ENCODE measurements at places on chromosomes 7 and 10. TPM values are rescaled to one million over a fixed set of nuclear protein-coding genes. Genes with fewer than 3 reads are reported as not detected.

- H3K27ac ChIP-seq: no peak overlapping the region
- no peaks in the 10 kb centered on the region for H3K27me3 ChIP-seq
- no peak overlapping the region for H3K4me3 ChIP-seq
- no peak for DNase-seq
Observed at GRCh38 chr7:29976266-29976665, 13.3 kb downstream of the SCRN1 start.

DNA sequence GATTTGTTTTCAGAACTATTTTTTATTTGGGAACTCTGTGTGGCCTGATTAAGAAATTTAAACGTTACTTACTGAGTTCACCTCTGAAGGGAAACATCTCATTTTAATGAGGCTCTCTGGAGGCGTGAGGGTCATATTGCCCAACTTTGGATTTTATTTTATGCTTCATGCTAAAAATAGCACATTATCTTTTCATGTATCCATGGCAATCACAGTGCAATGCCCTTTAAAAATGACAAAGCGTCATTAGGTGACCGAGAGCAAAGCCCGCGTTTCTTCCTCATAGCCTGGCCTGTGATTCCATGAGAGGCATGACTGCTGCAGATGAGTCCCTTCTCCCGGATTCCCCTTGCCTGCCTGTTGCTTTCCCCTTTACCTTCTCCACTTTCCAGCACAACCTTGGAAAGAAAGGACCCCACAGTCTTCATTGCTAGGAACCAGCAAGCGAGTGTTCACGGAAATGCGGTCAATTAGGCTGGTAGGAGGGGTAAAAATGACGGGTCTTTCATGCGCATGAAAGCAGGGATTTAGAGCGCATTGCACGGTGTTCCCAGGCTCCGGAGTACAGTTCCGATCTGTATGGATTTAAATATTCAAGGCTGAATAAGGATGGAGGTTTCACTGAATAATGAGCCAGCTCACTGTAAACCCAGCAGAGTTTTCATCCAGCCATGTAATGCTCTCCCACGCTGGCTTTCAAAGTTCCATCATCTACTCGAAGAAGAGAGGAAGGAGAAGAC is 98.2 kb upstream of the PITRM1 start:
- H3K4me1 ChIP-seq: no peaks in the 10 kb centered on the region
- H3K36me3 ChIP-seq: no peaks in the 10 kb centered on the region
- no peak for DNase-seq
- H3K27ac ChIP-seq: no peak overlapping the region

DNA sequence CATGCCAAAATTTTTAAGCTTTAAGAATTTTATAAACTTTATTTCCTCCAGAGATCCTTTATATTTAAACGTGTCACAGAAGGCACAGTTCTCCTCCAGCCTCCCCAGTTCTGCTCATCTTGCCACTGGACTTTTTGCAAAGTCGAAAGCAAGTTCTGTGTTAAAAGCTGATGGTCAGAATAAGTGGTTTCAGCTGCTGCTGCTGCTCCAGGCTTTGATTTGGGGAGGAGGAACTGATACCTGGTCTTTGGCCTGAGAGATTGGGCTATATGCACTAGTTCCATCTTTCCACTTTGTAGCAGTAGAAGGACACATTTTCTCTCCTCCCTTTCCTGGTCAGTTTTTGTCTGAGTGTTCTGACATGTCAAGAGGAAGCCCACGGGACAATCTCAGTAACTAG is 435.9 kb upstream of the PHF14 start:
- H3K27me3 ChIP-seq: no peaks in the 10 kb centered on the region
- DNase-seq: no peak
- no peaks in the 10 kb centered on the region for H3K36me3 ChIP-seq
- no peak overlapping the region for H3K27ac ChIP-seq
- no peaks in the 10 kb centered on the region for H3K4me1 ChIP-seq
- no peak overlapping the region for H3K4me3 ChIP-seq

- H3K36me3 ChIP-seq: no peaks in the 10 kb centered on the region
- H3K27me3 ChIP-seq: no peaks in the 10 kb centered on the region
- H3K27ac ChIP-seq: no peak overlapping the region
- H3K4me3 ChIP-seq: no peak overlapping the region
Observed at GRCh38 chr7:156929789-156930539, 19.5 kb upstream of the NOM1 start.

GRCh38 chr10:130412317-130412716 is 276.1 kb downstream of the GLRX3 start:
- H3K27me3 ChIP-seq: no peaks in the 10 kb centered on the region
- no peak for DNase-seq
- H3K4me3 ChIP-seq: no peak overlapping the region
- H3K27ac ChIP-seq: no peak overlapping the region
- peaks cover 2% of the 10 kb centered on the region for H3K4me1 ChIP-seq
- H3K36me3 ChIP-seq: no peaks in the 10 kb centered on the region

DNA sequence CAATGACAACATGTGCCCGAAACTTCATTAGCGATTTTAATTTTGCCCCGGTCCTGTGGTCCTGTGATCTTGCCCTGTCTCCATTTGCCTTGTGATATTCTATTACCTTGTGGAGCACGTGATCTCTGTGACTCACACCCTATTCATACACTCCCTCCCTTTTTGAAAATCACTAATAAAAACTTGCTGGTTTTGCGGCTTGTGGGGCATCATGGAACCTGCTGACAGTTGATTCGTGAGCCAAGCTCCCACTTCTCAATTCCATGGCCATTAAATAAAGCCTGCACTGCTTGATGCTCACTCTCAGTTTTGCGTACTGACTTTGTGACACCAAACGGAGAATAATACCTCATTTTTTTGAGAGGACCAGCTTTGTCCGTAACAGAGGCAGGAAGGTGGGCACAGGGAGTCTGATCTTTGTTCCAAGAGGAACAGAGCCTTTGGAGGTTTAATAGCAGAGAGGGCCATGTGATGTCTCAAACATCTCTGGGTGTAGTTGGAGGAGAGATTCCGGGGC is 3.8 kb upstream of the ADAMTS14 start:
- H3K4me1 ChIP-seq: no peaks in the 10 kb centered on the region
- H3K27me3 ChIP-seq: peaks cover 32% of the 10 kb centered on the region
- H3K36me3 ChIP-seq: no peaks in the 10 kb centered on the region
- H3K27ac ChIP-seq: no peak overlapping the region
- no peak overlapping the region for H3K4me3 ChIP-seq

GRCh38 chr7:46015107-46015868 is 94.2 kb upstream of the IGFBP3 start:
- no peaks in the 10 kb centered on the region for H3K4me1 ChIP-seq
- no peak overlapping the region for H3K4me3 ChIP-seq
- DNase-seq: peak; percentile 81
- H3K36me3 ChIP-seq: no peaks in the 10 kb centered on the region
- H3K27me3 ChIP-seq: no peaks in the 10 kb centered on the region
- peak overlapping the region; percentile 65 for H3K27ac ChIP-seq

DNA sequence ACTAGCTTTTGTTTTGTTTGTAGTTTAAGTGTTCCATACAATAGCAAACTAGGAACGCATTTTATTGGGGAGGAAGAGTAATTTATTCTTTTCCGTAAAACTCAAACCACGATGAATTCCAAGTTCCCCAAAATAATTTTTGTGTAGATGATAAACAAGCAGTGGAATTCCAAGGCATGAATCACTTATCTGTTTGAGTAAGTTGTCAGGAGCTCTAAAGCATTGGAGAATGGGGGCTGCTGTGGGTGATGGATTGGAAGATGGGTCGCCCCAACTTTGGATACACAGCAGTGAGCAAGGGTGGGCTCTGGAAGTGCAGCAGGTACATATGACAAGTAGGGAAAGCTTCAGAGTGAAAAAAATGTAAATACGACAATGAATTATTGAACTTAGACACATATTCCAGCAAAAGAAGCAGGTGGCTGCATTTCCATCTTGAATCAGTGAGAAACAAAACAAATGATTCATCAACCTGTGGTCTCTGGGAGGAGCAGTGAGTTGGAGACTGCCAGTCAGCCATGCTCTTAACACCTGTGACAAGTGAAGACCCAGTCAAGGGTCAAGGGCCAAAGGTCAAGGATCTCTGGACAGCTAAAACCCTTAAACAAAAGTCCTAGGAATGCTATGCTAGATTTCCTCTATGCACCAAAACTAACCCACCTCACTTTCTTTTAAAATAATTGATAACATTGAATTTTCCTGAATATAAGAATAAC is 34.2 kb upstream of the ADRB1 start:
- H3K4me1 ChIP-seq: no peaks in the 10 kb centered on the region
- H3K27me3 ChIP-seq: no peaks in the 10 kb centered on the region
- H3K27ac ChIP-seq: no peak overlapping the region
- H3K36me3 ChIP-seq: no peaks in the 10 kb centered on the region

DNA sequence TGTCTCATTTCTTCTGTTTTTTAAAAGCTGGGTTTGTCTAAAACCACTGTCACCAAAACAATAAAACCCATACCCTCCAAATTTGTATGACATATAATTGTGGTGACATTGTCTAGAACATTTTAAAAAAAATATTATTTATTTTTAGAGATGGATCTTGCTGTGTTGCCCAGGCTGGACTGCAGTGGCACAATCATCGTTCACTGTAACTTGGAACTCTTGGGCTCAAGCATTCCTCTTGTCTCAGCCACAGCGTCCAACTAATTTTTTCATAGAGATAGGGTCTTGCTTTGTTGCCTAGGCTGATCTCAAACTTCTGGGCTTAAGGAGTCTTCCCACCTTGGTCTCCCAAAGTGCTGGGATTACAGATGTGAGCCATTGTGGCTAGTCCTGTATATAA is 116.5 kb downstream of the CCNY start:
- no peak overlapping the region for H3K4me3 ChIP-seq
- no peaks in the 10 kb centered on the region for H3K36me3 ChIP-seq
- H3K27ac ChIP-seq: no peak overlapping the region
- H3K27me3 ChIP-seq: no peaks in the 10 kb centered on the region
- peaks cover 35% of the 10 kb centered on the region for H3K4me1 ChIP-seq
- DNase-seq: no peak

DNA sequence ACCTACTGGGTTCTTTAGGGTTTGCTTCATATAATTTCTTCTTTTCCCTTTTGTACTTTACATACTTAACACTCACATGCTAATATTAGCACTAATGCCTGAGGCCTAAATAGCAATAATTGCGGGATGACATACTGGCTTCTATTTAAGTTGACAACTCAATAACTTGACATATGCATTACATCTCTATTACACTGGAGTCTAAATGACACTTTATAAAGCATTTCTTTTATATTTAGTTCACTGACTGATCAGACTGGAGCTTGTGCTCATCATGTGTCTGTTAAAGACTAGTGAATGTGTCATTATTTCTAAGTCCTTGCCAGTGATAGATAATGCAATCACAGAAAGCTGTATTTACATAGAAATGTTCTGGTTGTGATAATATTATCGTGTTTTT is 472.1 kb upstream of the SEMA3A start:
- no peak for DNase-seq
- no peak overlapping the region for H3K27ac ChIP-seq
- H3K4me1 ChIP-seq: no peaks in the 10 kb centered on the region
- no peak overlapping the region for H3K4me3 ChIP-seq

GRCh38 chr7:5701085-5701914 is 80.2 kb downstream of the RNF216 start:
- H3K27me3 ChIP-seq: no peaks in the 10 kb centered on the region
- H3K36me3 ChIP-seq: peaks cover 10% of the 10 kb centered on the region
- peaks cover 38% of the 10 kb centered on the region for H3K4me1 ChIP-seq
- DNase-seq: no peak

DNA sequence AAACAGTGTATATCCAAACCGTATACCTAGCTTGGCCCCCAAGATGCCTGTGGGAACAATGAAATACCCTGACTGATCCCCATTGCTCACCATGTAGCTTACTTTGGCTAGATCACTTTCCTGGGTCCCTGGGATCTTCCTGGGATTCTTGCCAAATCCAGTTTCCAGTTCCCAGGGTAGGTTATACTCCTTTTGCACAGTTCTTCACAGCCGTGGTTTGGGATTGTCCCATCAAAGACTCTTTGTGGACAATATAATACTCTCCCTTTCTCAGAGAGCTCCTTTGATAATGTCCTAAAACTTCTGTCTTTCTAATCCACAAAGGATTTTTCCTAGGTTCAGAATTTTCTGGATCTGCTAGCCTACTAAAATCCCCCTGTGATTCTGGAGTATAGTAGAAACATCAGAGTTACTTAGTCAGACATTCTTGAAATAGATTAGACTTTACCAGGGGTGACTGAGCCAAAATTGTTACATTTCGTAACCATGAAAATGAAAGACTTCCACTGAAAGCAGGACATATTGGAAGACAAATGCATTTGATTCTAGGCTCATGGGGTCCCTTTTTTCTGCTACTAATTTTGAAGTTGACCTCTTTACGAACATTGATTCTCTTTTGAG is 388.3 kb upstream of the ETV1 start:
- H3K27me3 ChIP-seq: no peaks in the 10 kb centered on the region
- H3K4me3 ChIP-seq: no peak overlapping the region
- H3K4me1 ChIP-seq: no peaks in the 10 kb centered on the region
- no peaks in the 10 kb centered on the region for H3K36me3 ChIP-seq
- no peak overlapping the region for H3K27ac ChIP-seq

DNA sequence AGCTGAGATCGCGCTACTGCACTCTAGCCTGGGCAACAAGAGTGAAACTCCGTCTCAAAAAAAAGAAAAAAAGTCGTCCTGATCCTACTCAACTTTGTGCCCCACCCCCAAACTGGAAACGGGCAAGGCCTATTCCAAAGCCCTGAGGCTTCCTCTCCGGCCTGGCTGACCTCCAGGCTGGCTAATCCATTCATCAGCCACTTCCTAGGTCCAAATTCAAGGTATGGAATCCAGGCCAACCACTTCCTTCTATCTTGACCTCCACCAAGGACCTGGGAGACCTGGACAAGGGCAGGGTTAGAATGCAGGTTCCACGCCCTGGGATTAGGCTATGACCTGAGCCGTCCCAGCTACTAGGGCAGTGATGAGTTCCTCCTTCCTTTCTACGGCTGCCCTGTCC is 20.4 kb upstream of the EIF4H start:
- no peak overlapping the region for H3K27ac ChIP-seq
- no peaks in the 10 kb centered on the region for H3K36me3 ChIP-seq
- no peak overlapping the region for H3K4me3 ChIP-seq

DNA sequence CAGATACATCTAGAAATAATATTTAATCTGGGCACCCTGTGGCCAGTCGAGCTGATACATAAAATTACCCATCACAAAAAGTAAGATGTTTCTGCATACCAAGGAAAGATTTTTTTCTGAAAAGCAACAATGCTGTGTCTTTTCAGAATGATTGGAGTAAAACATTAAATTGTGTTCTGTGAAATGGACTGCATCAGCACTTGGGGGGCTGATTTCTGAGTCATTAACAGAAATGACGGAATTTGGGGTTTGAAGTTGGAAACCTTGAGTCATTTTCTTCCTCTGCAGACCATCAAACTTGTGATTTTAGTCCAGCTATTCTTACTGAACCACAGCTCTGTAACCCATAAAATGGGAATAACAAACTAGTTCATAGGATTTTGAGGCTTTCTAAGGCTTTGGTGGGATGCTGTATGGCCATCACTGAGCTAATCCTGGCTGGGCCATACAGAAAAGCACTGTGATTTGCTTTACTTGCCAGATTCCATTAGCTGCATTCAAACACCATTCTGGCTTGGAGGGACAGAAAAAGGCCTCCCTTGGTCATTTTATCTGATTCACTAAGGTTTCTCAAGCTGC is 739.4 kb upstream of the IGFBP3 start:
- H3K36me3 ChIP-seq: no peaks in the 10 kb centered on the region
- H3K4me3 ChIP-seq: no peak overlapping the region
- H3K27me3 ChIP-seq: no peaks in the 10 kb centered on the region
- no peak overlapping the region for H3K27ac ChIP-seq
- no peaks in the 10 kb centered on the region for H3K4me1 ChIP-seq

Gene SPDYE6
- polyA plus RNA-seq: 0.16 TPM

Gene PDK4
- polyA plus RNA-seq: 153 TPM

Gene LHPP
- 13.5 TPM for polyA plus RNA-seq

Gene BAMBI
- polyA plus RNA-seq: 0.80 TPM

Gene SLC16A9
- 5.3 TPM for polyA plus RNA-seq

Gene ADAM12
- polyA plus RNA-seq: 0.96 TPM

All from thymus (tissue), 14 donors.